ENCODE measurements at places on chromosomes 6 and 20.

- no peak for DNase-seq
These were observed 1172.2 kb upstream of the CITED2 start for GRCh38 chr6:140546640-140547039.

DNA sequence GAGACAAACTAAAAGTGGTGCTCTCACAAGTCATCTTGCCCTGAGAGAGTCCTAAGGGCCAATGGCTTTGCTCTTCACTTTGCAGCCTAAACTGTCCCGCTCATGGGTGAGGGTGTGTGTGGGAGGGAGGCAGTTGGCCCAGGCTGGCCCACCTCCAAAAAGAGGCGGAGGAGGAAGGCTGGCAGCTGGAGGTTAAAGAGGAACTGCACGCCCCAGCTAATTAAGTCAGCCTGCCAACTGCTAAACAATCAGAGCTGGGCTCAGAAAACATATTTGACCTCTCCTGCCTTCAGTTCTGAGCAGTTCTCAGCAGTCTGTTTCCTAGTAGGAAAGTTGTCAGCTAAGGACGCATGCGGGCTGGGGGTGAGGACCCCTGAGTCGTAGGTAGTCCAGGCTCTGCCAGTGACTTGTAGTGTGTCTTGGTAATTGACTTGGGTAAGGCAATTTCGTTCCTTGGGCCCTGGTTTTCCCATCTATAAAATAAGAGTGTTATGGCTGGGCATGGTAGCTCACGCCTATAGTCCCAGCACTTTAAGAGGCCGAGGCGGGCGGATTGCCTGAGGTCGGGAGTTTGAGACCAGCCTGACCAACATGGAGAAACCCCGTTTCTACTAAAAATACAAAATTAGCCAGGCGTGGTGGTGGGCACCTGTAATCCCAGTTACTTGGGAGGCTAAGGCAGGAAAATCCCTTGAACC lies 17.0 kb downstream of the GSS start:
- no peak for DNase-seq

GRCh38 chr20:5608442-5609161 lies 141.6 kb upstream of the SHLD1 start:
- DNase-seq, result no peak

DNA sequence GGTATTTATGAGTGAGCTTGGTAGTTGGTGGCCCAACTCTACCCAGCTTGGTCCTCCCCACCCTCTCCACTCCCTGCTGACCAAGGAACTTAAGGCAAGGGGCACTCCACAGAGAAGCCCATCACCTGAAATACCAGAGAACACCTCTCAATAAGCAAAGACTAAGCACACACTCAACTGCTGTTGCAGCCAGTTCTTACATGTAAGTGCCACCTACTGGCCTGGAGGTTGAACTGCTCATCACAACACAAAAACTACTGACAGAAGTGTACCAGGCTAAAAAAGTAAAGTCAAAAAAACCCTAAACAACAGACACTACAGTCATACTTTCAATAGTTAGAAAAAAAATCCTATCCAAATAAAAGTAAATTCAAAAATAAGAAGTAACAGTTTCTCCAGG lies 146.2 kb downstream of the FAM83B start:
- no peak for DNase-seq

DNA sequence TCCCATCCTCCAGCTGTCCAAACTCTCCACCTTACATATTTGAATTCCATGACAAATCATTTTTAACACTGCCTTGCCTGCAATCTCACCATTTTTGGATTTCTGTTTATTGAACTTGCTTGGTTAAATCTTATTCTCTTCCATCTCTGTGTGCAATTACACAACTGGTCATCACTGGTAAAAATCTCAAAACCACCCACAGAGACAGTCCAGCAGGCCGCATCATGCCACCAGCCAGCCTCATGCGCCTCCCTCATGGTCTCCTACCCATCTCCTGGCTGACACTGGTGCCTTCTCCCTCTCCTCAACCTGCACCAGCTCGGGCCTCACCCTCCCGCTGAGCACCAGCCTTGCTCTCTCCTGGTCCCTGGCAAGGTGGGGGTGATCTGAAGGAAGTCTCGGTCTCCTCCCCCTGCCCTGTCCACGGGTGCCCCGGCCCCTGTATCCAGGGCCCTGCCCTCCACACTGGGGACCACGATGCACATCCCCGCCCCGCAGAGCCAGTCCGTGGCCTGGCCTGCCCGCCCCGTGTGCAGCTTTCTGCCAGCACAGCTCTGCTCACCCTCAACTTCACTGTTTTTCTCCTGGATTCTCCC lies 92.0 kb downstream of the THBS2 start:
- DNase-seq, result no peak

DNA sequence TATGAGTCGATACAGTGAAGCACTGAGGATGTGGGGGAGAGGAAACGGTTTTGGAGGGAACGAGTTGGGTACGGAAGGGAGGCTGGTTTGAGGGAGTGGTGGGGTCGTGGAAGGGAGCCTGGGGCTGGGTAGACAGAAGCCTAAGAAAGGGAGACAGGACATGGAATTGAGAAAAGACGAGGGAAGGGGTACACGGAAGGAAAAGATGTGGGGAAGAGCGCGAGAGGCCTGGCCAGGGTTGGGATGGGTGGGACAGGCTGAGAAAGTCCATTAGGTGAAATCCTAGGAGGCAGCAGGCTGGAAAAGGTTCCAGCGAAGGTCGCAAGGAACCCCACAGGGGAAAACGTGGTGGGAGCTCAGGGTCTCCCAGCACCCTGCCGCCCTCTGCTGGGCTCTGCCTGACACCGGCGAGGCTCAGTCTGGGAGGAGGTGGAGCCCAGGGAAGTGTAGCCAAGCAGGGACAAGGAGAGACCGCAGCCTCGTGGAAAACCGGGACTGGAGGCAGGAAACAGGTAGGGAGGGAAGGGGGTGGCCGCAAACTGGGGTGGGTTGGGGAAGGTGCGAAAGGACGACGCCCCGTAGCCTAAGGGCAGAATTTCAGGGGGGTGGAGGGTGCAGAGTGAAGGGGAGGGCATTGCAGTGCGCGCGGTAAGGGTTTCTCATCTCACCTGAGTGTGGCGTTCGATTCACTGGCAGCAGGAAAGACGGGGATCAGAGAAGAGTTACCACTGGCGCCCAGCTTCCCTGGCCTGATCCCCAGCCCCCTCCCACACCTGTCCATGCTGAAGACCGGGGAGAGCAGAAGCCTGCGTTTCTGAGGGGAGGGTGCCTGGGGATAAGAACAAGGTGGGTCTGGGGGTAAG lies 4.3 kb downstream of the GABBR1 start:
- DNase-seq, result peak; percentile 35

DNA sequence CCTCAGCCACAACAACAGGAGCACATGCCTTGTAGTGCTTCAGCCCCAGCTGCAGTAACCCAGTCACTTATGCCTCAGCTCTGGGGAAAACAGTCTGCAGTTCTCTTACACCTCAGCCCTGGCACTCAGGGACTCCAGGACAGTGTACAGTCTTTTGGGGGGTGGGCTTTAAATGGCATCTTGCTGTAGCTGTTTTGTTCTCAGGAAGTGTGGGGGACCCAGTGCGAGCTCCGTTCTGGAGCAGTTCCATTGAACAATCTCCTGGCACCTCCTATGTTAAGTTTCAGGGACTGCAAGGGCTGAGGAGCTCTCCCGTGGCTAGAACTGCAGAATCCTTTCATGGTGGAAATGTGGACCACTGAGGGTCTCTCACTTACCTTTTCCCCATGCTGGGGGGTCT lies 55.2 kb downstream of the PLCG1 start:
- DNase-seq, result no peak

GRCh38 chr6:107732461-107732860 lies 91.7 kb downstream of the SCML4 start:
- DNase-seq, result no peak

GRCh38 chr6:109743739-109744138 lies 52.6 kb downstream of the FIG4 start:
- DNase-seq, result no peak

- no peak for DNase-seq
These were observed 45.2 kb downstream of the ANKEF1 start for GRCh38 chr20:10079964-10080363.

GRCh38 chr6:98945311-98946115 lies 2.2 kb downstream of the FBXL4 start:
- no peak for DNase-seq

DNA sequence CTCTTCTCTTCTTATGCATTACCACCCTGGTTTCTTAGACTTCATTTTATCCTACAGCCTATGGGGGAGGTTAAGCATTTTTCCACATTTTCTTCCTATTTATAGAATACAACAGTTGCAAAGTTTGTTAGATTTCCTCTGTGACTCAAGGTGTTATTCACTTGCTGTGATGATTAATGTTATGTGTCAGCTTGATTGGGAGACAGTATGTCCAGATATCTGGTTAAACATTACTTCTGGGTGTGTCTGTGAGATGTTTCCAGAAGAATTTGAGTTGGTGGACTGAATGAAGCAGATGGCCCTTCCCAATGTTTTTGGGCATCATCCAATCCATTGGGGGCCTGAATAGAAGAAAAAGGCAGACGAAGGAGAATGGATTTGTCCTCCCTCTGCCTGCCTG lies 131.3 kb downstream of the C6orf118 start:
- no peak for DNase-seq

DNA sequence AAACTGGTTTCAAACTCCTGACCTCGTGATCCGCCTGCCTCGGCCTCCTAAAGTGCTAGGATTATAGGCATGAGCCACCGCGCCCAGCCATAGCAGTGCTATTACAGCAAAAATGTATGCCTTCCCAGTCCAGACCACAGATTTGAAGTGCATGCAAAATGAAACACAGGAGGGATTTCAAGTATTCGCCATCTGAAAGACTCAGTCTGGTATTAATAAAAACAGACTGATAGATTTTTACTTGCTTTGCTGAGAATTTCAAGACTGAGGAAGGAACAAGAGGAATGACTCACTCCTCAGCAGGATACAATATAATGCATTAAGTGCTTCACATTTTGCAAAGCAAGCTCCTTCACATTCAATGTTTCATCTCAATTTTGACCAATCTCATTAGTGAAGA lies 134.9 kb downstream of the TMEM200A start:
- DNase-seq, result no peak

GRCh38 chr6:88763160-88763559 lies 200.3 kb downstream of the RNGTT start:
- no peak for DNase-seq

DNA sequence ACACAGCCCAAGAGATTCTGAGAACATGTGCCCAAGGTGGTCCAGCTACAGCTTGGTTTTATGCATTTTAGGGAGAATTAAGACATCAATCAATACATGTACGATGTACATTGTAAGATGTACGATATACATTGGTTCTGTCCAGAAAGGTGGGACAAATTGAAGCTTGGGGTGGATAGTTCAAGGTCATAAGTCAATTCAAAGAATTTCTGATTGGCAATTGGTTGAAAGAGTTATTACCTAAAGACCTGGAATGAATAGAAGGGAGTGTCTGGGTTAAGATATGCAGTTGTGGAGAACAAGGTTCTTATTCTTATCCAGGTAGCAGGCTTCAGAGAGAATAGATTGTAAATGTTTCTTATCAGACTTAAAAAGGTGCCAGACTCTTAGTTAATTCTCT lies 31.8 kb upstream of the LCA5 start:
- no peak for DNase-seq

- DNase-seq, result no peak
These were observed 42.7 kb downstream of the ANKRD6 start for GRCh38 chr6:89475634-89476033.

DNA sequence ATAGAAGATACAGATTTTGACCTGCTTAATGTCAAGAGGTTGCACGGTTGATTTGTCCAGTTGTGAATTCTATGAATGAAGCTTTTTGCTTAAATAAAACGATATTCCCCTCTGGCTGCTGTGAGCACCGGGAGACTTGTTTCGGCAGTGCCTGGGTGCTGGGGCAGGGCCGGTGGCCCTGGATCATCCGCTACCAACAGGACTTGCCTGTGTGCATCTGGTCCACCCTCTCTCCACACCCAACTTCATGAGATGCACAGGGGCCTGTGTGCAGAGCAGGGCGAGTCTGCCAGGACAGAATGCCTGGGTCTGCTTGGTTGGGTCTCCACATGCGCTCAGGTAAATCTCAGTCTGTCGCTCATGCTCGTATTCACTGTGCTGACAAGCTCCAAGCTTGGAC lies 65.5 kb downstream of the TSHZ2 start:
- DNase-seq, result no peak

DNA sequence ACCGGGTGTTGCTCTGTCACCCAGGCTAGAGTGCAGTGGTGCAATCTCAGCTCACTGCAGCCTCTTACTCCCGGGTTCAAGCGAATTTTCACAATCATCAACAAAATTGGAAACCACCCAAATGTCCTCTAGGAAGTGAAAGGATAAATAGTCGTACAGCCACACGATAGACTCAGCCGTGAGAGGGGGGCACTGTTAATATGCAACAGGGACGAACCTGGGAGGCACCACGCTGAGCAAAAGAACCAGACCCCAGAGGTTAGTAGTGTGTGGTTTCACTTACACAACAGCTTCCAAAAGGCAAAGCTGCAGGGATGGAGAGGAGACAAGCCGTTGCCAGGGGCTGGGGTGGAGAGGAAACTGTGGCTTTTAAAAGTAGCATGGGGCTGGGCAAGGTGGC lies 30.1 kb upstream of the NTSR1 start:
- DNase-seq, result no peak

DNA sequence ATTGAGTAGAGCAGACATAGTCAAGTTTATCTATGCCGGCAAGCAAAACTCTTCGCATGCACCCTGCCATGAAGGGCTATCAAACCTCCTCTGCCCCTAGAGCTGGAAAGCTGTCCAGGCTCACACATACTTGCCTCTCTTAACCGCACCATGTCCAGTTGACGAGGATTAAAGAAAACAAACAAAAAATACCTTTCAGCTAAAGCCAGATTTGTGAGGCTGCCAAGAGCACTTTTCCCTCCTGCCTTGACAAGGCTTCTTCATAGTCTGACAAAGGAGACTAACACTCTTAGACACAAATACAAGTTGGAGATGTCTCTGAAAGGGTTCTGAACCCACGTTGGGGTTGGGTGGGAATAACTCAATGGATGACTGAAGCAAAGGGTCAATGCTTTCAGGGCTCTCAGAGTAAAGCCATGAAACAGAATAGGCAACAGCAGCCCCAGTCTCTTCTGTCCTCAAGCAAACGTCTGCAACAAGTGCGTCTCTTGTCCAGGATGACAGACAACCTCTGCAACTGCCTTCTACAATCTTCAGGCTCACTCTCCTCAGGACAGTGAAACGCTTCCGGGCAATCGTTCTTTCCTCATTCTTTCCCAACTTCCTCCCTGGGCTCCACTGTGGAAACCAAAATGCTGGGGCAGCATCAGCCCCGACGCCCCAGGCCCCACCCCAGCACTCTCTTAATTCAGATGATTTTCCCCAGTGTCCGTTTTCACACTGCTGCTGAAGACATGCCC lies 57.8 kb downstream of the AGPAT4 start:
- no peak for DNase-seq

DNA sequence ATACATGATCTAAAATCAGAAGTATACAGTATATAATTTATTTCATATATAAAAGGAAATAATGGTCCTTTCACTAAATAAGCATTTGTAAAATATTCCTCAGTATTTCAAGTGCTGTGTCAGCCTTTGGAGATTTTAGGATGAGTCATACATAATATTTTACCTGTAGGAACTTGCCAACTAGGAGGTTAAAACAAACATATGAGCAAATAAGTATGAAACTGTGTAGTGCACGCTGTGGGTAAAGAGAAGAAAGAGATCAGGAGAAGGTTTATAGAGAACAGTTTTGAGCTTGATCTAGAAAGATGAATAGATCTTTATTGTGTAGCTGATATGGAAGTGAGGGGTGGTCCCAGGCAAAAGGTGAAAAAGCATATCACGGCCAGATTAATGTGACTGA lies 169.9 kb upstream of the RNF217 start:
- DNase-seq, result no peak
